CD4-positive, alpha-beta T cell treated with Interleukin-17A for 4 hours (primary cell): ENCODE measurements at places on chromosomes 7 and 10.
A peak's percentile ranks its signal among the peaks of the same experiment; 100 is the strongest.

GRCh38 chr7:8818406-8818805 is 385.0 kb downstream of the NXPH1 start:
- DNase-seq = no peak

DNA sequence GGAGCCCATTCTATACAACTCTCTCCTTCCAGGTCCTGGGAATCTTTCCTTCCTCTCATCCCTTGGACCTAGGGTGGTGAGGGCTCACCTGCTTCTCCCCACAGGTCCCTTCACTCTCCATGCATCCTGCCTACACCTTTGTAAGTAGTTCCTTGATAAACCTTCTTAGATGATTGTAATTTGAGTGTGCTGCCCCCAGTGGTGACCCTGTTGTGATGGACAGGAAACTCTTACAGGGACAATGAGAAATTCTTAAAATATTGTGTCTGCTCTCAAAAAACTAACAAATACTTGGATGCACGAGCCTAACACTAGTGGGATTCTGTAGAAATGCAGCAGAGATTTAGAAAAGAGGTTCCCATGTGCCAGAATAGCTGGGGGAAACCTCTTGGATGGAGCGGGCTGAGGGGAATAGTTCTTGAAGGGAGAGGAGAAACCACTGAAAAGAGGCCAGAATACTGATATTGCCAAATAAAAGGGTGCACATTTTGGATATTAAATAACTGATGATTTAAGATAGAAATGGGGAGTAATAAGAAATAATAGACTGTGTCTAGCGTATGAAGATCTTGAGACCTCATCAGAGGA is 6.7 kb upstream of the PAXIP1 start:
- DNase-seq = peak; percentile 55

GRCh38 chr10:113473851-113474250 is 79.0 kb upstream of the HABP2 start:
- no peak for DNase-seq

DNA sequence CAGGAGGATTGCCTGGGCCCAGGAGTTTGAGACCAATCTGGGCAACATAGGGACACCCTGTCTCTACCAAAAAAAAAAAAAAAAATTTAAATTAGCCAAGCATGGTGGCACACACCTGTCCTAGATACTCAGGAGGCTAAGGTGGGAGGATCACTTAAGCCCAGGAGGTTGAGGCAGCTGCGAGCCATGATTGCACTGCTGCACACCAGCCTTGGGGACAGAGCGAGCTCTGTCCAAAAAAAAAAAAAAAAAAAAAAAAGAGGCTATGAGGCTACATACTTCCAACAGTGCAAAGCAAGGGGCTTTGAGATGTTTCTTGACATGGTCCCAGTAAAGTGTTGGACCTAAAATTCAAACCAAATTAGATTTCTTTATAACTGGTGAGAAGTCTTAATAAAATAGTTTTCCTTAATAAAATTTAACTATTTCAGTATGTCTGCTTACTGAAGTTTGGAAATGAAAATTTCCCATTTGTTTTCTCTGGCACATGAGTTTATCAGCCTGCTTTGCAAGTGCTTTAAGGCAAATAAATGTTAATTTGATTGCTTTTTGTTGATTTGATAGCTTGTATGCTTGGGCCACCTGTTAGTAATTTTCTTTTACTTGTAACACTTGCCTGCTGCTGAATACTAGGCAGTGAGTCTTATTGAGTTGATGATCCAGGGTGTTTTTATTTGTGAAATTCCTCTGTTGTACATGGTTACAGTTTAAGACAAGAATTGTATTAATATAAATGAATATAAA is 16.1 kb downstream of the CALU start:
- DNase-seq = no peak

DNA sequence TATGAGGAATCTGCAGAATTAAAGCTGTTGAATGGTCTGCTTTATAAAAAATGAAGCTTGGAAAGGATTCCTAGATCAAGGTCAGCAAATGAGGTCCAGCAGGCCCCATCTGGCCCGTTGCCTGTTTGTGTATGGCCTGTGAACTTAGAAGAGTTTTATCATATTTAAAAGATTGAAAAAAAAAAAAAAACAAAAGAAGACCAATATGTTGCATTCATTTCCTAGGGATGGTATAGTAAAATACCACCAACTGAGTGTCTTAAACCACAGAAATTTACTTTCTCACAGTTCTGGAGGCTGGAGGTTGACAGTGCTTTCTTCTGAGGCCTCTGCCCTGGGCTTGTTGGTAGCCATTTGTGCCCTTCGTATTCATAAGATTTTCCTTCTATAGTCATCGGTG is 109.2 kb downstream of the PPP1R3A start:
- no peak for DNase-seq

- DNase-seq = no peak
Observed at GRCh38 chr7:32948202-32948601, 9.0 kb upstream of the FKBP9 start.

- DNase-seq = peak; percentile 20
Observed at GRCh38 chr7:26863518-26864308, 677 bp downstream of the SKAP2 start.

GRCh38 chr10:19532411-19532810 is 283.8 kb upstream of the PLXDC2 start:
- DNase-seq = no peak

DNA sequence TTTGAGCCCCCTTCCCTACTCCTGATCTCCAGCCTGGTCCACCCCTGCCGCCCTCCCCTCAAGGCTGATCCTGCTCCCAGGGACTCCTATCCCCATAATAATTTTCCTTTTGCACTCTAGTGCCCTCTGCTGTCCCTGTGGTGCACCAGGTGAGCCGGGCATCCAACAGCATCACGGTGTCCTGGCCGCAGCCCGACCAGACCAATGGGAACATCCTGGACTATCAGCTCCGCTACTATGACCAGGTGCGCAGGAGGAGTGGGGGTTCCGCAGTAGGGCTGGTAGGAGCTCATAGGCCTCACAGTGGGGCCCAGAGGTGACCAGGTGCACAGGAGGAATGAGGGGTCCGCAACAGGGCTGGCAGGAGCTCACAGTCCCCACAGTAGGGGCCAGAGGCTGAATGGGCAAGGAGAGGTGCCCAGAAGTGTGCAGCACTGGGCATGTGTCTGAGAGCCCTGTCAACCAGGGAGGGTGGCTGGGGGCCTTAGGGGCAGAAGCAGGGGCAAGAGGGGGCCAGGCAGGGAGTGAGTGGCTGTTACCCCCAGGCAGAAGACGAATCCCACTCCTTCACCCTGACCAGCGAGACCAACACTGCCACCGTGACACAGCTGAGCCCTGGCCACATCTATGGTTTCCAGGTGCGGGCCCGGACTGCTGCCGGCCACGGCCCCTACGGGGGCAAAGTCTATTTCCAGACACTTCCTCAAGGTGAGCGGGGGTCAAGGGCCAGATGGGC is 11.7 kb downstream of the EPHB6 start:
- DNase-seq = peak; percentile 46

GRCh38 chr10:17878896-17879295 is 69.7 kb downstream of the MRC1 start:
- DNase-seq = no peak

- no peak for DNase-seq
Observed at GRCh38 chr7:102836191-102836919, 76.4 kb upstream of the LRRC17 start.

- peak; percentile 89 for DNase-seq
Observed at GRCh38 chr7:99558306-99559174, at the start of gene ZNF655. Gene ZNF655, plus strand, starts transcription at chr7:99558642. Its CDS starts 1,918 bp downstream, at chr7:99560560.

- peak; percentile 53 for DNase-seq
Observed at GRCh38 chr10:110076559-110077318, 69.0 kb downstream of the ADD3 start.

DNA sequence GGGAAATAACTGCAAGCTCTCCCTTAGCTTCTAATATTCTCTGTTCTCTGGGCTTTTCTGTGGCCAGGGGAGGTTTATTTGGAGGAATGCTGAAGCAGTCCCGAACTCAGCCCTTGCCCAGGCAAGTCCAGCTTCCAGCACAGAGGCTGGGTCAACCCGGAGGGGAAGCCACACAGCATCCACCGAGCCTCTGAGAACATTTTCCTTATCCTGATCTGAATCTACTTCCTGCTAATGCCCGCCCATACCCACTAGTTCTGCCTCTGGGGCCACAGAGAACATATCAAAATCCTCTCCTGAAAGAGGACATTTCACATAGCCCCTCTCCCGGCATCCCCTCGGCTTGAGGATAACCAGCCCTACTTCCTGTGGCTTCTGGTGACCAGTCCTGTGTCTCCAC is 31.1 kb downstream of the SH3PXD2A start:
- DNase-seq = no peak

DNA sequence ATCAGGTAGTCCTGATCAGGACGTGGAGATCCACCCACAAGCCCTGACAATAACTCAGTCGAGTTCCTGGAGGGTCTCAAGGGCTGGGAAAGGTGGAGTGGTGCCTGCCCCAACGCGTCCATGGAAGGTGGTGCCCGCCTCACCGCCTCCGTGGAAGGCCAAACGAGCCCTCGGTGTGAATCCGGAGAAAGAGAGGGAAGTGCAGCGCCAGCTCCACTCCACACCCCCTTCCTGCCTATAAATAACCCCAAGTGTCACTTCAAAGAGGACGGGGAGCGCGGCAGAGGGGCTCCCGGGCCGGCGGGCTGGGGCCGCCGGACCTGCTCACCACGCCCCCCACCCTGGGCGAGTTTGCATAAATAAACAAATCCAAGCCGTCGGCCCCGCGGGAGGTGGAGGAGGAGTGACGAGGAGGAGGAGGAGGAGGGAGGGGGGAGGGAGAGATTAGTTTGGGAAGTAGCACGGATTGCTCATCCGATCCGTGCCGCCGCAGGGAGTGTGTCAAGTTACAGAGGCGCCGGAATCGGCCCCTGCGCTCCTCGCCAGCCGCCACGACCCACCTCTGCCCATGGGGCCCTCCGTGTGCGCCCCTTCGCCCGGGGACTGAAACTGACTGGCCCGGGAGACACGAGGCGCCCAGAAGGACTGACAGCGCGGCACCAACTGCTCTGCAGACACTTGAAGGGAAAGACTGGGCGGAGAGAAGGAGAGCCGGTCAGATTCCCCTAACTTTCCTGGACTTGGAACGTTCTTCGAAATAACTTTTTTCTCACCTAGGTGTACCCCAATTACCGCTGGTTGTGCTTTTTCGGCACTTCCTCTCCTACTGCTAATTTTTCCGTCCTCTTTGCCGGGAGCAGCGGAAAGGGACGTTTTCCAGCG is at the start of gene COL13A1:
Gene COL13A1, plus strand, starts transcription at position 473 of the 882 bp plus-strand sequence. CDS start 518 bp downstream, outside the sequence.
- DNase-seq = no peak

GRCh38 chr7:132354527-132354926 is 221.7 kb downstream of the PLXNA4 start:
- no peak for DNase-seq

DNA sequence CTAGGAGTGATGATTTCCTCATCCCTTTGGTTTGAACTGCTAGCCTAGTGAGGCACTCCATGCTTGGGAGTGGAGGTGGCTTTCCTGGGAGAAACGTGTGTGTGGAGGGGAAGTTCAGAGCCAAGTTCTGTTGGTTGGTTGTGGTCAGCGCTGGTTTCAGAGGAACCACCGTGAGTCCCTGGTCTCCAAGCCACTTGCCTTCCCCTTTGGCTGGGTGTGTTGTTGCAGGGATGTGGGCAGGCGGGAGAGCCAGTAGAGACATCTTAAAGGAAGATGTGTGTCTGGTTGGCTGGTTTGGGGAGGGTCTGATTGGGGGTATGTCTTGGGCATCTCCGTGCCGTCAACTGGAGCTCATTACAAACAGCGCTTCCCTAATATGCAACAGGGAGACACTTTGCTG is 130.8 kb upstream of the TCF7L2 start:
- DNase-seq = no peak

DNA sequence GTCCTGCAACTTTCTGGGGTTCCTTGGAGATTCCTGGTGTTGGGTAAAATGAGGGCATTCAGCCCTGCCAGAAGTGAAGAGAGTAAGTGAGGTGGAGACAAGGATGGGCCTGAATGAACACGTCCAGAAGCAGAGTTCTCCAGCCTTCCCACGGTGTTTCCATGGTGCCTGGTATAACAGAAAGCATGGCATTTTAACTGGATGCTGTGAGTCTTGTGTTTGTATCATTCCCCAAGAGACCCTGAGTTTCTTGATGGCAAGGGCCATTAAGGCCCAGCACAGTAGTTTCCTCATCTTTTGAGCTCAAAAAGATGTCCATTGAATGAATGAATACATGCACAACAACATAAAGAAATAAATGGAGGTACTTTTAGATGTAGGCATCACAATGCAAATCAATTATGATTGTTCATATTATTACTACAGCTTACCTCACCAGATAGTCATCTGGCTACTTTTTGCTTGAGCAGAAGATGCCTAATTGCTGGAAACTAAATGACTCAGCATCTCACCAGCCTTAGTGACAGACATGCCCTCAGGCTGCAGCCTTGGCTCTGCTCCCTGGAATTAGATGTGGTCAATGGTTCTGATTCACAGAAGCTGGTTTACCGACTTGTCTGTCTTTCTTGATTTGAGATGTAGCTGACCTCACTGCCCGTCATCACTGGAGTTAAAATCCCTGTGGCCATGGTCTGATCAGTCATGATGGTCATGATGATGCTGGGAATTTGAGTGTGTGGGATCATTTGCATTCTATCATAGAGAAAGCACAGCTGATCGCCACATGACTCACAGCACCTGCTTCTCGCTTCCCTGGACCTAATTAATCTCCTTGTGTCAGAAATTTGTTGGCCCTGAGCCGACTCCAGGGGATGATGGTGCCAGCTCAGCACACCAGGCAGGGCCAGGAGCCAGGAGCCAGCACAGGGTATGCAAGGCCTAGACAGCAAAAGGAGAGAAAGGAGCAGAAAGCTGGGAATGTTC is 83.9 kb downstream of the CXCL12 start:
- no peak for DNase-seq

- DNase-seq = no peak
Observed at GRCh38 chr10:35184527-35185171, 58.0 kb downstream of the CREM start.

GRCh38 chr7:33336820-33337219 is 207.5 kb downstream of the BBS9 start:
- no peak for DNase-seq

DNA sequence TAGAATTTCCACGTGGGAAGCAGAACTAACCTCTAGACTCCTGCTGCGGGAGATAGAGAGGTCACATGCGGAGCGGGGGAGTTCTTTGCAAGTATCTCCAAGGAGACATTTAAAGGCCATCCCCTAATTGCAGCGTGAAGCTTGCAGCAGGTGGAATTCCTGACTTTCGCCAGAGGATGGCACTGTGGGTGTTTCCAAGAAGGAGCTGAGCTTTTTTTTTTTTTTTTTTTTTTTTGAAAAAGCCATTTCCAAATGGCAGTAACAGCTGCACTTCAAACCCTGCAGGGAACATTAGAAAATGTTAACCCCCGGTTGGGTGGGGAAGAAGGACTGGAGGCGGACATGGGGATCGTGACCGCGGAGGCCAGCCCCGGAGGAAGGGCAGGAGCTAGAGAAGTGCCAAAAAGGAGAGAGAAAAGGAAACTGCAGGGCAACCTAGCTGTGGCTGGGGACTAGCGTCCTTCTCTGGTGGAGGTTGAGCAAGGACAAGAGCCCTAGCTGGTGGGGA is 487.7 kb downstream of the TYW1 start:
- peak; percentile 9 for DNase-seq

GRCh38 chr10:11783558-11783865 is 39.6 kb upstream of the PROSER2 start:
- DNase-seq = no peak
